ENCODE measurements at places on chromosomes 6 and 20.

DNA sequence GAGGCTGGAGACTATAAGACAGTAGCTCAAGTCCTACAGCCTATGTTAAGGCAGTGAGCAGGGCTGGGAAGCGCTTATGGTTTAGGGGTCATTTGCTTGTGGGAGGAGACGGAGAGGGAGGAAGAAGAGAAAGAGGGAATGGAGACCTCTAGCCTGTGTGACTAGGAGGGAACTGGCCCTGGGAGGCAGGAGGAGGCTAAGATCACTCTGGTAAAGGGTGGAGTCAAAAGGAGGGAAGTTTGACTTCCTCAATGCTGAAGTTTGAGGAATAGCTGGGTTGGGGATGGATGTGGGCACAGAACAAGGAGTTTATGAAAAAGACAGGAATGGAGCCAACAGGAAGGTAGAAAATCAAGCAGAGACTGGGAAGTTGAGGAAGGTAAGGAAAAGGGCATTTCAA, 6.4 kb upstream of the BACH2 start:
- no peak for DNase-seq

- no peak for DNase-seq
These were observed 41.7 kb downstream of the TMEM242 start for GRCh38 chr6:157281570-157281969.

- no peak for DNase-seq
These were observed 56.0 kb downstream of the RAMACL start for GRCh38 chr6:166530211-166531095.

GRCh38 chr6:49849213-49849907, 17.0 kb downstream of the CRISP1 start:
- no peak for DNase-seq

DNA sequence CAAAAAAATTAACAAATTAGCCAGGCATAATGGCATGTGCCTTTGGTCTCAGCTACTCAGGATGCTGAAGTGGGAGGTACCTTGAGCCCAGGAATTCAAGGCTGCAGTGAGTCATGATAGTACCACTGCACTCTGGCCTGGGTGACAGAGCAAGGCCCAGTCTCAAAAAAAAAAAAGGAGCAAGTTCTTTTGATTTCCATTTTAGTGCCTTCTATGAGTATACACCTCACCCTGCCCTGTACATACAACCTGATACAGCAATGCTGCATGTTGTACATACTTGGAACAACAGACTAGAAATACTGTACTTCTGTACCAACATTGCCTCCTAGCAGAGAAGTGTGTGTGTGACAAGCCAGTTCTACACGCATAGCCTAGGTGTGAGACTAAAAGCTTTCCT, 97.3 kb upstream of the CARMIL1 start:
- no peak for DNase-seq

GRCh38 chr20:41040855-41041254, 12.2 kb downstream of the TOP1 start:
- DNase-seq: no peak

DNA sequence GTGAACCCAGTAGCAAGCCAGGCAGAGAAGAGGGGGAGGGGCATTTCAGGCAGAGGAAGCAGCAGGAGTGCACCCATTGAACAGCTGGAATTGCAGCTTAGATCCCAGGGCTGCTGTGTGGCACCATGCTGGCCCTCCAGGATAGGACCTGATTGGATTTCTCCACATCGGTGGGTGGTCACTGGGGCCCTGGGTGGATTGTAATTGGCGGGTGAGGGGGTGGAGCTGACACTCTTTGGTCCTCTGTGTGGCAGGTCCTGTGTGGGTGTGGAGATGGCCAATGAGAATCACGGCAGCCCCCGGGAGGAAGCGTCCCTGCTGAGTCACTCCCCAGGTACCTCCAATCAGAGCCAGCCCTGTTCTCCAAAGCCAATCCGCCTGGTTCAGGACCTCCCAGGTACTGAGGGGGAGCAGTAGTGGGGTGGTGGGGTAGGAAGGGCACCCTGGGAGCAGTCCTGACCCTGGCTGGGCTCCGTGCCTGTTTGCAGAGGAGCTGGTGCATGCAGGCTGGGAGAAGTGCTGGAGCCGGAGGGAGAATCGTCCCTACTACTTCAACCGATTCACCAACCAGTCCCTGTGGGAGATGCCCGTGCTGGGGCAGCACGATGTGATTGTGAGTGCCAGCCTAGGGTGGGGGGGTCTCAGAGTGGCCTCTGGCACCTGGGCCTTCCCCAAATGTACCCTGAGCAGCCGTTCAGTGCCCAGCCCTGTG, 4.4 kb downstream of the PCIF1 start:
- DNase-seq: no peak

- no peak for DNase-seq
These were observed 7.1 kb downstream of the AMD1 start for GRCh38 chr6:110881546-110882273.
